ENCODE measurements at places on chromosomes 3 and 15.

DNA sequence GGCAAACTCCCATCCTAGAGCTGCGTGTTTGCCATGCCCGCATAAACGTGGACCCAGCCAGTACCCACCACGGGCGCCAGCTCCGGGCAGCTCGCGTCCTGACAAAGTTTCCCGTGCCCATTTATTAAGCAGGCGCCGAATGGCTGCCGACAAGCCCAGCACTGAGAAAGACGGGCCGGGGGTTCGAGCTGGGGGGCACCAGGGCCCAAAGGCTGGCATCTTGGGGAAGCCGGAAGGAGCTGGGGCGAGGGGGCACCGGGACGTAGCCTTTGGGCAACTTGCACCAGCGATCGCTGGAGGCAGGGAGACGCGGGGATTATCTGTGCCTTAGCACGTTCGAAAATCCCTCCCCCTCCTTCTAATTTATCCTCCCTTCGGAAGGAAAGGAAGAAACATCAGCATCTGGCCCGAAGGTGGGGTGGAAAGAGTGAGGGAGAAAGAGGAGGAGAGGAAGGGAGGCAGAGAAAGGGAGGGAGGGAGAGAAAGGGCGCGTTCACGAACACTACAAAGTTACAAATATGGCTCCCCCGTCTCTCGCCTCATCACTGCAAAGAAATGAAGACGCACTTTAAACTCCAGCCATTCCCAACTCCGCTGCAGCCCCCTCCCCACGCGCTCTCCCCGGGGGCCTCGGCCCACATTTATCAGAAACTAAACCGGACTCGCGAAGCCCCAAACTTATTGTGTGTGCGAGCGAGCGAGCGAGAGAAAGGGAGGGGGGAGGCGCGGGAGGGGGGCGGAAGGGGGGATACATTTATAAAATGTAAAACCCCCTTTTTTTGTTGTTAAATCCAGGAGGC, 1.0 kb downstream of the ANP32A start:
- no peak for DNase-seq

- DNase-seq = no peak
Observed at GRCh38 chr3:71315431-71315830, 268.1 kb downstream of the FOXP1 start.

DNA sequence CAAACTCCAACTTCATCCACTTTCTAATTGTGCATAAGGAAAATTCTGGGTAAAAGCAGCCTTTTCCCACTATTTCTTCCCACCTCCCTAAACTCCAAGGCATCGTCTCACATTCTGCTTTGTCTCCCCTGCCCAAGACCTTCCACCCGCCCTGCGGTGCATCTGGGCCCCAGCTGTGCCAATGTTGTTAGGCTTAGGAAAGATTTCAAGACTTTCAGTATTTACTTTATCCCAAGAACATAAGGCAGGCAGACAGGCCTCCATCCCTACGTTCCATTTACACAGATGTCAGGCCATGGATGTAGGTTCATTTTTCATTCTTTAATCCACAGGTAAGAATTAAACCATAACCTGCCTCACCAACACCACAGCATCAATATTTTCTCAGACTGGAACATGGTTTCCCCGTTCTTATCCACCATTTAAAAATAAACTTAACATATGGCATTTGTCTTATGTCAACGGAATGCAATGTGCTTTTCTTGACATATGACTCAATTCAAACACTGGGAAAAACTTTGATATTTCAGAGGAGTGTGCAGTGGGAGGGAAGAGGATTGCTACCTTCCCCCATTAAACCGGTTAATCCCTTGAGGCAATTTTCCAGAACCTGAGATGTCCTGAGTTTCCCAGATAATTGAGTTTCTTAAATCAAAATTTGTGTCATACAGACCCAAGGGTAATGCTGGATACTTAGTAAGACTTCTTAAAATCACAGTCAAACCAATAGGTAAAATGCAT, 238.0 kb upstream of the LRIG1 start:
- no peak for DNase-seq

- no peak for DNase-seq
Observed at GRCh38 chr3:40718681-40719080, 193.9 kb downstream of the ZNF621 start.

- no peak for DNase-seq
Observed at GRCh38 chr3:179933080-179933479, 103.7 kb downstream of the PEX5L start.

GRCh38 chr3:143769616-143770015, 78.7 kb downstream of the SLC9A9 start:
- no peak for DNase-seq

DNA sequence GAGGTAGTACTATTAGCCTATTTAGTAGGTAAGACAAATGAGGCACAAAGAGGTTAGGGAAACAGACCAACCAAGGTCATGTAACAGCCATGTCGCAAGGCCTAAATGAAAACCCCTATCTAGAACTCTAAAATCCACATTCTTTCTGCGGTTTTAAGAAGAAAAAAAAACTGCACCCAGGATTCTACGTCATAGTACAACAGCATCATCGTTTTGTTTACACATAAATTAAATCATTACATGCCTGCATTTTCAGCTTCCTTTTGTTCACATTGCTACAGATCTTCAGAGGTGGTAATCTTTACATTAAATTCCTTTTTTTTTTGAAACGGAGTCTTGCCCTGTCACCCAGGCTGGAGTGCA, 548 bp upstream of the PSMD6 start:
- DNase-seq = no peak

- DNase-seq = no peak
Observed at GRCh38 chr3:10667269-10667668, 148.8 kb upstream of the SLC6A11 start.

GRCh38 chr15:83413054-83413719, 34.0 kb upstream of the SH3GL3 start:
- no peak for DNase-seq

DNA sequence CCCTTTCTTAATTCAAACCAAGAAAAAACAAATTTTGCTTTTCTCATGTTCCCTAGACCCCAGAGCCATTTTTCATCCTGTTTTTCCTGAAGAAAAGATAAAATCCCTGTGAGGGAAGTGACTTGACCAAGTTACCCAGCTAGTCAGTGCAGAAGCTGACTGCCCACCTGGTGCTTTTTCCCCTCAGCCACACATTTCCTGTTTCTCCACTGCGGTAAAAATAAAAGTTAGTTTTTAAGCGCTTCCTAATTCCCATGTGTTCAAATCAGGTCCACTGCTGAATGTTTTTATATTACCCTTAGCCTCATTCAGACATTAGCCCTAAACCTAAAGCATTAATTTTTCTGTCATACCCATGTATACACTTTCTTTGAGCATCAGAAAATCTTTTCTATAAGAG, 26.1 kb downstream of the PPP2R3A start:
- no peak for DNase-seq

DNA sequence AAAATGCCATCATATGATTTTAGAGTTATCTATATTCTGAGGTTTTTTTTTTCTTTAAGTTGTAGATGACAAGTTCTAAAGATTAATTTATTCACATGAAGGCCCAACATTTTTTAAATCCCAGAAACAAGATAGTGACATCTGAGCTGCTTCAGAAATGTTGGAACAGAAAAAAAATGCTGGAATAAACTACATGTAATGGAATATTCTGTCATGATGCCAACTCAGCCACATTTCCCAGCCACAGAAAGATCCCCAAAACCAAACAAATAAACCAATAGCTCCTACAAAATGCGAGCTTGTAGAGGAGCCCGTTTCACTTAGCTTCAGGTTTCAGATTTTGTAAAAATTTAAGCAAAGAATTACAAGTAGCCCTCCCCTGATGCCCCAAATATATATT, 111.0 kb upstream of the MYO5C start:
- DNase-seq = no peak

GRCh38 chr3:18424213-18424728, 868 bp downstream of the SATB1 start:
- no peak for DNase-seq

GRCh38 chr3:123941121-123941520, 19.9 kb downstream of the CCDC14 start:
- no peak for DNase-seq

- DNase-seq = no peak
Observed at GRCh38 chr3:32448686-32449474, 53.8 kb downstream of the CMTM6 start.

DNA sequence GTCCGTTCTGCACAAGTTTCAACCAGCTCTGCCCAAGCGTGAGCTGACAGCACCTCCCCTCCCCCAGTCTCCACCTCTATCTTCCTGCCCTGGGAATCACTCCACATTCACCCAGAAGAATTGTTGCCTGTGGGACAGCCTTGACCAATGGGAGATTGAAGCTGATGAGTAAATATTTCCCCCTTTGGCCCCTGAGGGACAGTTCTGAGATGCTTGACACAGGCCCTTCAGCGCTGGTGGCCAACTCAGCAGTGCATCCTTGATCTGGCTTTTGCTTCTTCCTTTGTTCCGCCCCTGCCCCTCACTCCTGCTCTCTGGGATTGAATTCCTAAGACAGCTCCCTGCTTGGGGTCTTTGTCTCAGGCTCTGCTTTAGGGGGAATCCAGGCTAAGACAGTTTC, 13.1 kb upstream of the SKIC8 start:
- DNase-seq = no peak
